ENCODE measurements at places on chromosomes 4 and X.
A peak's percentile ranks its signal among the peaks of the same experiment; 100 is the strongest.

GRCh38 chr4:67933755-67934154 is 29.5 kb downstream of the TMPRSS11A start:
- no peak for DNase-seq

- peak; percentile 38 for DNase-seq
Observed at GRCh38 chrX:84339507-84340364, 151.7 kb upstream of the RPS6KA6 start.

GRCh38 chr4:138007572-138007971 is 234.6 kb downstream of the SLC7A11 start:
- DNase-seq: peak; percentile 6

GRCh38 chr4:126727461-126727860 is 905.3 kb upstream of the INTU start:
- peak; percentile 17 for DNase-seq

- peak; percentile 3 for DNase-seq
Observed at GRCh38 chrX:6810776-6811175, 275.9 kb upstream of the VCX3A start.

DNA sequence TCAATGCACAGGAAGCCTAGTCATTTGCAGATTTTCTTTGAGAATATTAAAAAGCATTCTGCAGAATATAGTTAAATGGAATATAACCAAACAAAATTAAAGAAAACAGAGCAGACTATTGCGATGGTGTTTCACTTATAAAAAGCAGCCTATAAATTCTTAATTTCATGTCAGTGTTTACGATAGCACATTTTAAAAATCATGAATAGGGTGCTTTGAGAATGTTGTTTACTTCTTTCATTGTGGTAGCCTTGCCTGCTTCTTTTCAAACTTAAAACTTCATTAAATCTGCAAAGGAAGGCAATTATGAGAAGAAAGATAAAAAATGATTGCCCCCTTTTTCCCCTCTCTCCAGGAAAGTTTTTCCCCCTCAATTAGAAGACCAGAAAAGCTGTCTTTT is 748.6 kb downstream of the CCSER1 start:
- DNase-seq: no peak

DNA sequence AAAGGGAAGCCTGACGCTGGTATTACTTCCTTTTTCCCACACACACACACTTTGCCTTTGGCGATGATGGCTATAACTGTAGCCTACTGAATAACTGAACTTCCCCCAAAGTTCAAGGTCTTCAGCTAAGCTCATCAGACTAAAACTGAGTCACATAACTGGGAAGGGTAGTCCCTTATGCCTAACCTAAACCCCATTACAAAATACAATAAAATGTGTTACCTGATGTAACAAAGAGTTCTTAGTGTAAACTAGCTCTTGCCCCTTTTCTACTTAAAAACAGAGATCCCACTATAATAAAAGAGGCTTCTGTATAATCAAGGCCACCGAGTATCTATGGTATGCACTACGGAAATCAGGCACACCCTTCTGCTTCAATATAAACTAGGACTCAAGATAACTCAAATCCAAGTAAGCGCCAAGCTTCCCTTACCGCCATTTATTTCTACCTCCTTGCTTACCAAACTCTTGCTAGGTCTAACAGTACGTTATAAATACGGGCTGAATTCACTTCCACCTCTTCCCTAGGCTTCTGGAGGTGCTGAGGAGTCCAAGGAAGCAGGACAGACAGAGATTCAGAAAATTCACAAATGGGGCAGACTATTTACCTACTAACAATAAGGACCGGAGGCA is 2.4 kb downstream of the OTUD4 start:
- DNase-seq: no peak

- no peak for DNase-seq
Observed at GRCh38 chr4:155768370-155768769, 9.5 kb downstream of the GUCY1B1 start.
